ENCODE measurements at places on chromosomes 7 and 10. TPM values are rescaled to one million over a fixed set of nuclear protein-coding genes. Genes with fewer than 3 reads are reported as not detected.

OR6V1 gene
- not detected for total RNA-seq

SFMBT2 gene
- total RNA-seq: 32.8 TPM

EGFR gene
- total RNA-seq: 61.9 TPM

CCDC71L gene
- 69.4 TPM for total RNA-seq

MMRN2 gene
- total RNA-seq: 60.3 TPM

MALRD1 gene
- 0.96 TPM for total RNA-seq

EFCAB10 gene
- not detected for total RNA-seq

SP8 gene
- not detected for total RNA-seq

NEUROG3 gene
- not detected for total RNA-seq

Data from breast epithelium (tissue), 4 donors.